Activated naive CD4-positive, alpha-beta T cell treated with anti-CD3 and anti-CD28 coated beads, Interleukin-2, amount 10 ng/mL, durations not matched to agents 5 hours and 36 hours (primary cell): ENCODE measurements at places on chromosomes 12 and 14. TPM values are rescaled to one million over a fixed set of nuclear protein-coding genes. Genes with fewer than 3 reads are reported as not detected.

The TMEM132D gene
- total RNA-seq: not detected

The SSPN gene
- not detected for total RNA-seq

The PRH2 gene
- not detected for total RNA-seq

The JPH4 gene
- total RNA-seq: 0.10 TPM

The ASIC1 gene
- 4.1 TPM for total RNA-seq

The RHNO1 gene
- 66.4 TPM for total RNA-seq

The IFI27L2 gene
- total RNA-seq: 87.0 TPM

The SIX1 gene
- not detected for total RNA-seq

The NOPCHAP1 gene
- total RNA-seq: 14.3 TPM

The FAM90A1 gene
- 0.08 TPM for total RNA-seq

The PLEKHH1 gene
- 0.53 TPM for total RNA-seq

The ARHGEF25 gene
- total RNA-seq: 1.1 TPM

The ANO4 gene
- not detected for total RNA-seq
